ENCODE measurements at places on chromosomes 6 and 20.

GRCh38 chr6:158977382-158977781, 22.6 kb downstream of the RSPH3 start:
- no peak for DNase-seq

- no peak for DNase-seq
These were observed 23.0 kb upstream of the RBPJL start for GRCh38 chr20:45283551-45284057.

DNA sequence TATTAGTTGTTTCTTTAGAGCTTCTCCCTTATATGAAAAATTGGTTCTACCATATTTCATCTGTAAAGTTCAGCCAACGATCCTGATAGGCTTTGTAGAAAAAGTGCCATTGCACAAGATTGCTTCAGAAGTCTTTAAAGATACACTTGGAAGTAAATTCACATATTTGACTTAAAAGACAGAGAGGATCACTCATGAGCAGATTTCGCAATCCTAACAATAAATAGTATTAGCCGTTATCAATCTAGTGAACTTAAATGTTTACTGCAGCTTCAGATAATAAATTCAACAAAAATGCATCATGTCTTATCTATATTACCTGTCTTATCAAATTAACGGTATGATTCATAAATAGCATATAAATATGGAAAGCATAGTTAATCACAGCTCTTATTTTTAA, 8.7 kb upstream of the SLC17A4 start:
- no peak for DNase-seq

DNA sequence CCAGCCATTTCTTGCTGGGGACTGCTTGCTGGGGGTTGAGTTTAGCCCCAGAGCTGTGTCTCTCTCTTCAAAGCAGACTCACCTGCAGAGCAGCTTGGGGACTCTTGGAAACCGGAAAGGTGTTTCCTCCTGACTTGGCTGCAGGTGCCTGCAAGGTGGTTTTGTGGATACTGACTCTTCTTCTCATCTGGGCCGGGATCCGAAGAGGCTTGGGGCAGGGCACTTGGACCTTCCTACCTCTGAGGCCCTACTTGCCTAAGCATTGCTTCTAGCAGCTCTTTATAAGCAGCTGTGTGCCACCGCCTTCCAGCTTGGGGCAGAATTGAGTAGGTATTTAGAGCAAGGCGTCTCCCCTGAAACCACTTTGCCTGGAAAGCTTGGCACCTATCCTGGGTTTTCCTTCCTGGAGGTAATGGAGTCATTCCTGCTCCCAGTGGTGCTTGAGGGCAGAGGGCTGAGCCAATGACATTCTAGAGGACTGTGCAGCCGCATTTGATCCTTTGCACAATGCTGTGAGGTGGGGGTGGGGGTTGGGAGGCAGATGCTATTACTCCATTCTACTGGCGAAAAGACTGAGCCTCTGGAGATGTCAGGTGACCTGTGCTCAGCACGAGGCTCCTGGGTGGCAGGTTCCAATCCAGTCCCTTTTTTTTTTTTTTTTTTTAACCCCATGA, 3.4 kb upstream of the CTSZ start:
- no peak for DNase-seq

Data from hematopoietic multipotent progenitor cell (in vitro differentiated cells).